ENCODE measurements at places on chromosomes 16 and 17.
A peak's percentile ranks its signal among the peaks of the same experiment; 100 is the strongest.

DNA sequence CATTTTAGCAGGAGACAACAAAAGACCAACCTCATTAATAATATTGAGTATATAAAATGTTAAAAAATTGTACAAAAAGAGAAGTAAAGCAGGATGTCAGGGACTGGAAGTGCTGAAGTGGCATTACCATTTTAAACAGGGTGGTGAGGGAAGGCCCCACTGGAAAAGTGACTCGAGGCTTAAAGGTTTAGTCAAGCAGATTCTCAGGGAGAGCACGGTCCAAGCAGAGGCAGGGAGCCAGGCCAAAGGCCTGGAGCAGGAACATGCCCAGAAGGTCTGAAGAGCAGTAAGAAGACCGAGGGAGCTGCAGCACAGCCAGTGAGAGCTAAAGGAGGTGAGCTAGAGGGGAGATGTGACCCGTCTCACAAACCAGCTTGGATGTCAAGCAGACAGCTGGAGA is 7.6 kb downstream of the XPO6 start:
- DNase-seq = no peak

DNA sequence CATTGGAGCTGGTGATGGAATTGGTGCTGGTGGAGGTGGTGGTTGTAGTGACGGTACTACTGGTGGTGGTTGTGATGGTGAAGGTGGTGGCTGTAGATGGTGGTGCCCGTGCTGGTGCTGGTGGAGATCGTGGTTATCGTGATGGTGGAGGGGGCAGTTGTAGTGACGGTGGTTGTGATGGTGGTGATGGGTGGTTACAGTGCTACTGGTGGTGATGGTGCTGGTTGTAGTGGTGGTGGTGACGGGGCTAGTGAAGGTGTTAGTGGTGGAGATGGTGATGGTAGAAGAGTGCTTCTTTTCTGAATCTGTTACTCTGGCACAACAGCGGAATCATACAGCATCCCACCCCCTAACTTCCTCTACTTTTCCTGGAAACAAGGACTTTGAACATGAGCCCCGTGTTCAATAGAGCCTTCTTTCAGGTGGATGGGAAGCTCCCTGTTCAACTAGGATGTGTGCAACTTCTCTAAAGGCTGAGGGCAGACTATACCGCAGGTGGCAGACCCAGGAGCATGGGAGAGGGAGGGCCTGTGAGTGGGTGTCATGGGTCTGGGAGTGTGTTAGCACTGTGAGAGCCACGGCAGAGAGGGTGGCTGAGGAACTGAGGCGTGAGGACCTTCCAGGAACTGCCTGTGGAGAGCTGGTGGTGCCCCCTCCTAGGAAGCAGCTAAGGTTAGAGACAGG is 8.2 kb downstream of the TBX21 start:
- peak; percentile 53 for DNase-seq

- DNase-seq = no peak
These were observed 4.7 kb upstream of the ZNF500 start for GRCh38 chr16:4771646-4772045.

GRCh38 chr17:35930211-35931065 is at the start of gene RDM1:
Gene RDM1 (minus strand): TSS chr17:35930773. CDS start chr17:35930727, 46 bp downstream.
- DNase-seq = peak; percentile 76

- DNase-seq = no peak
These were observed 161.7 kb upstream of the CDH5 start for GRCh38 chr16:66204756-66205155.

DNA sequence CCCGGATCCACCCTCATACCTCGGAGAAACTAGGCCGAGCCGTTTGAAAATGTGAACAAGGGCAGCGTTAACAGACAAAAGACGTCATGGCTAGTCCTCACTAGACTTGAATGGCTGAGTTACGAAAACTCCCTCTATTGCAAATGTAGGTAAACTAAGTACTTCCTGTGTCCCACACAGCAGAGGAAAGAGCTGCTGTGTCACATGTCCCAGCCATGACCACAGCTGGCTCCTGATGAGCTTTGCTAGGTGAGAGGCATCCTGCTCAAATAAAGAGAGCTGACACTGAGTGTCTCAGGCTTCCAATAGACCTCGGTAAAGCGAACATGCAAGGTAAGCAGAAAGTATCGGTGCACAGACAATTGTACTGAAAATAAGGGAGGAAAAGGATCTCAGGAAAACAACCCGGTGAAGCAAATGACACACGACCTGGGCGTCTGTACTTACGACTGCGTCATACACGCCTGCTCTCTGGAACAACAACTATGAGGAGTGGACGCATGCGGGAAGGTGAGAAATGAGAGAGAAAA is 26.0 kb downstream of the TMEM204 start:
- DNase-seq = peak; percentile 31

GRCh38 chr17:12727881-12728280 is 61.4 kb upstream of the ARHGAP44 start:
- no peak for DNase-seq
